ENCODE measurements at places on chromosomes 7 and 10.

DNA sequence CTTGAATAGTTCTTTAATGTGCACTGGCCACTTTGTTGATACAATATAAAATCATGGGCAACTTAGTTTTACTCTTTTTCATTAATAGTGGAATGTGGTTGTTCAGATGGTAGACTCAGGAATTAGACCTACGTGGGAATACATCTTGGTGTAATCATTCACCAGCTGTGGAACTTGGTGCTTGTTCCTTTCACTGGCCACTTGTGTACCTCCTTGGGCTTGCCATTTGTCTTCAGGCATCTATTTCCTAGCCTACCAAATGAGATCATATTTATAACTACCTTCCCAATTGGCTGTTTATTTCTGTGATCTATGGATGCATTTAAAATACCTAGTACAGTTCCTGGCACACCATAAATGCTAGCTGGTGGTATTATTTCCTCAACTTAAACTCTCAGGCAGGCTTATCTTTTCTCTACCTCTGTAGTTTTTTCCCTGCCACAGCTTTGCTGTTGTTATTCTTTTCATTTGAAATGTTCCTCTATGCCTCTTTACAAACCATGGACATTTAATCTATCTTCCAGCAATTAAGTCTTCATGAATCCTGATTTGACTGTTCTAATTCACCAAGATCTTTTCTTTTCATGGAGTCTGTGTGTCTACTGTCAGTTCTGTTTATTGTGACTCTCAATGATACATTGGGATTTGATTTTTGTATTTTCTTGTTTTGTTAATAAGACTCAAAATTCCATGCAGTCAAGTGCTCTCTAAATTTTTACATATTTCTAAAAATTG is 113.0 kb downstream of the ADAM22 start:
- no peak for DNase-seq

DNA sequence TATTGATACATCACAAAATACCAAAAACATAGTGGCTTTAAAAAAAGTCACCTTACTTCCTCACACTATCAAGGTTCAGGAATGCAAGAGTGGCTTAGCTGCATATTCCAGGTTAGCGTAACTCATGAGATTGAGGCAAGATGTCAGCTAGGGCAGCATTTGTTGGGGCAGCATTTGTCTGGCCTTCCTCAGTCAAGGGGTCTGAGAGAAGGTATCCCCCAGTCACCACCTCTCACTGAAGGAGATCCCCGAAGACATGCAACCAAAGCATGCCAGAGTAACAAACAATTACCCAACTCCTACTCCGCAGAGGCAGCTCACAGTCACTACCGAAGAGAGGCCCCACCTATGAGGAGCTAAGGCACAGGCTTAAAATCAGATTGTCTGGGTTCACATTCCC is 48.4 kb downstream of the C10orf71 start:
- no peak for DNase-seq

DNA sequence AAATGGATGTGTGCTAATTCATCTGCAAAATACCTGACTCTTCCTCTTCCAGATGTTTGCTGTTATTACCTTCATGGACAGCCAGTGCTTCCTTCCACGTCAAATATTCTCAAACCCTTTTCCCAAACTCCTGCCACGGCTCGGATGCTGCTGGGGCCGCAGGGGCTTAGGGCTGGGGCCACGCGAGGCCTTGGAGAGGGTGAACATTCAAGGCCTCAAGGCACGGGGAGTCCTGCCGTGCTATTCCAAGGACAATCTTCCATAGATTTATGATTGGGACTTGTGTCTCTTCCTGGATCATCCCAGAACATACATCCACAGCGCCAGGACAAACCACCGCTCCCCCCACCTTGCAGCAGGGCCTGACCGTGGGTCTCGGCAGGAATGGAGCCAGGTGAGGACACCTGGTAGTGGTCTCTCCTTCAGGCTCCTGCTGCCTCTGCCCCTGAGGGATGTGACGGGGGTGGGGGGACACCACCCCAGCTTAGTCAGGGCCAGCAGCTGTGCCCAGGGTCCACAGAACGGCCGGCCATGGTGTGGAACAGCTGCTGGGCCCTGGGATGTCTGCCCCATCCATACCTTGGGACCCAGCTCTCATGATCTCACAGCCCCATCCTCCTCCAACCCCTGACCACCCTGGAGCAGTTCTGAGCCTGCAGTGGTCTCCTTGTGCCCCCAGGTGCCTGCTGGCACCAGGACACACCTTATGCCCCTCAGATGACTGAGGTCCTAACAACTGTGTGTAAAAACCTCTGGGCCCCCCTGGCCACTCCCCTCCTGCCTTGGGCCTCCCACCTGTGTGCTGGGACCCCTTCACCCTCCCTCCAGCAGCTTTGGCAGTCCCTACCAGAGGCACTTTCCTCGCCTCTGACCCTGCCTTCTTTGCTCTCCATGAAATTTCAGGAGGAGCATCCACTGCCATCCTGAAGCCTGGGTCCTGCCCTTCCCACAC is 16.7 kb downstream of the VIPR2 start:
- DNase-seq: no peak

GRCh38 chr7:70325509-70326101 is 727.3 kb downstream of the AUTS2 start:
- no peak for DNase-seq
